Right atrium auricular region (tissue), 2 donors: ENCODE measurements at places on chromosomes 4 and X. TPM values are rescaled to one million over a fixed set of nuclear protein-coding genes. Genes with fewer than 3 reads are reported as not detected.
A peak's percentile ranks its signal among the peaks of the same experiment; 100 is the strongest.

DNA sequence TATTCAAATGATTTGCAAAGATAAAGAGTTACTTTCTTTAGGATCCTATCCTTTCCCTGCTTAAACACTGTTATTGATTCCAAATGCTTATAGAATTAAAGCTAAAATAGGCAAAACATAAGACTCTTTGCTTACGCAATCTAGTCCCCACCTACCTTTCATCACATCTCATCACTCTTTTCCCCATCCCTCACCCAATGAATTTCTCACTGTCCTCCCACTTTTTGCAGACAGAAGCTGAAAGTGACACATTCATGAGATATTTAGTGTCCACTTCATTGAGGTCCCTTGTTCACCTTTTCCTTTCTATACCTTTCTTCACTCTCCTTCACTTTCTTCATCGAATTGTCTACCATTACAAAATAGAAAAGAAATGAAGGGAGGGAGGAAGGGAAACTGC is 424 bp downstream of the SATL1 start:
- no peaks in the 10 kb centered on the region for H3K4me1 ChIP-seq
- peak overlapping the region; percentile 48 for H3K4me3 ChIP-seq
- peak overlapping the region; percentile 57 for H3K27ac ChIP-seq
- no peaks in the 10 kb centered on the region for H3K27me3 ChIP-seq

DNA sequence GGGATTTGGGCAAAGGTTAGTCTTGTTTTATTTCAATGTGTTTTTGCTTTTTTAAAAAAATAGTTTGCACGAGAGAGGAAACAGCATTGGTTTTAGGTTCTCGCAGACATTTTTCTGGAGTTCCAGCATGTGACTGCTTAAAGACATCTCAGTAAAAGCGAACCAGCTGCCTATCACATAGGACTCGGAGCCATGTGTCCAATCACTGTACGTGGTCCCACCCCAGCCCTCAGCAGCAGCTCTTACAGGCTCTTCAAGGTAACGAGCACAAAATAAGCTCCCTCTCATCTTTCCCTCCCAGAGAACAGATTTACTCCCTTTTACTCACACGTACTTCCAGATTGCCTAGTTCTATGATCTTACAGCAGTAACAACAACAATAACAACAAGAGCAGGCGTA is 68.7 kb downstream of the MCF2 start:
- no peaks in the 10 kb centered on the region for H3K27me3 ChIP-seq
- H3K4me3 ChIP-seq = no peak overlapping the region
- no peak overlapping the region for H3K27ac ChIP-seq
- H3K4me1 ChIP-seq = no peaks in the 10 kb centered on the region
- DNase-seq = no peak

Gene ARSJ
- total RNA-seq = 3.8 TPM

DNA sequence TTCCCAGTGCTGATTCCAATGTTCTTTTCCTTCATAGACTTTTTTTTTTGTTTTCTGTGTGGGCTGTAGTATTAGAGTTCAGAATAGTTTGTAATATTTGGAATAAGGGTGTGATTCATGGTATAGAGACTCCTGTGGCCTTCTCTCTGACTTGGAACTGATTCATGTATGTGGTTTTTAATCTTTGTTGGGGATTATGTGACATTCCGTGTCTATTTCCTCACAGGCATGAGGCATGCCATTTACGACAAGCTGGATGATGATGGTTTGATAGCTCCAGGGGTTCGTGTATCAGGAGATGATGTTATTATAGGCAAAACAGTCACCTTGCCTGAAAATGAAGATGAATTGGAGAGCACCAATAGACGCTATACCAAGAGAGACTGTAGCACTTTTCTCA is 44.4 kb downstream of the POLR2B start:
- H3K4me1 ChIP-seq = peaks cover 13% of the 10 kb centered on the region
- H3K36me3 ChIP-seq = peaks cover 72% of the 10 kb centered on the region
- no peak overlapping the region for H3K4me3 ChIP-seq
- no peak for DNase-seq
- no peaks in the 10 kb centered on the region for H3K27me3 ChIP-seq
- H3K27ac ChIP-seq = no peak overlapping the region

DNA sequence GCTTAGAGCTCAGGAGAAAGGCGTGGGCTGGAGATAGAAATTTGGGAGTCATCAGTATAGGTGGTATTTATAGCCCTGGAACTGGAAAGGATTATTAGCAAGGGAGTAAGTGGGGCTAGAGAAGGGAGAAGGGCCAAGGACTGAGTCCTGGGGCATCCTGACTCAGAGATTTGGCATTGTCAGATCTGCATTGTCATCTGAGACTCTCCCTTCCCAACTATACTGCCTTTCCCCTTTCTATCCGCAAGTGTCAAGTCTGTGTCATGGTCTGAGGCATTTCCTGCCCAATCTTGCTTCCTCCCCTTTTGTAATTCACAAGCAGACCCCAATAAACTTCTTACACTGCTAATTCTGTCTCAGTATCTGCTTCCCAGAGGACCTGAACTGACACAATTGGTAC is 24.4 kb upstream of the SLC25A43 start:
- no peaks in the 10 kb centered on the region for H3K4me1 ChIP-seq
- H3K4me3 ChIP-seq = no peak overlapping the region
- H3K36me3 ChIP-seq = no peaks in the 10 kb centered on the region
- H3K27me3 ChIP-seq = no peaks in the 10 kb centered on the region

- no peaks in the 10 kb centered on the region for H3K4me1 ChIP-seq
- no peak overlapping the region for H3K4me3 ChIP-seq
- no peaks in the 10 kb centered on the region for H3K36me3 ChIP-seq
- no peak for DNase-seq
- no peaks in the 10 kb centered on the region for H3K27me3 ChIP-seq
Observed at GRCh38 chrX:126799059-126799458, 20.5 kb upstream of the PRR32 start.

DNA sequence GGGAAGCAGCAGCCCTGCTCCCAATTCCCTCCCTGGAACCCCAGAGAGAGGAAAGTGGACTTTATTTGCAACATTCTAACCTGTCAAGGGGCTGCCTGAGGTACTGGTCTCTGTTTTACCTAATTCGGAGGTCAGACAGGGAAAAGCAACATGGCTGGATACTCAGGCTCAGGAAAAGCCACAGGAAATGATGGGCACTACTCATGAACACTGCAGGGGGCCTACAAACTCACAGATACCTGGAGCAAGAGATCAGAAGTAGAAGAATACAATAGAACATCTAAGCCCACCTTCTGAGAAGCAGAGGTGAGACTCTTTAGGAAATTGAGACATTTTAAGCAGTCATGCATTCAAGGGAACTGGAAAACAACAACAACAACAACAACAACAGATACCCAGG is 15.4 kb upstream of the CSTF2 start:
- no peak overlapping the region for H3K27ac ChIP-seq
- H3K27me3 ChIP-seq = no peaks in the 10 kb centered on the region
- DNase-seq = no peak
- no peak overlapping the region for H3K4me3 ChIP-seq

Gene DAPP1
- not detected for total RNA-seq

Gene PSAPL1
- total RNA-seq = not detected

Gene TMEM150C
- total RNA-seq = 21.2 TPM

DNA sequence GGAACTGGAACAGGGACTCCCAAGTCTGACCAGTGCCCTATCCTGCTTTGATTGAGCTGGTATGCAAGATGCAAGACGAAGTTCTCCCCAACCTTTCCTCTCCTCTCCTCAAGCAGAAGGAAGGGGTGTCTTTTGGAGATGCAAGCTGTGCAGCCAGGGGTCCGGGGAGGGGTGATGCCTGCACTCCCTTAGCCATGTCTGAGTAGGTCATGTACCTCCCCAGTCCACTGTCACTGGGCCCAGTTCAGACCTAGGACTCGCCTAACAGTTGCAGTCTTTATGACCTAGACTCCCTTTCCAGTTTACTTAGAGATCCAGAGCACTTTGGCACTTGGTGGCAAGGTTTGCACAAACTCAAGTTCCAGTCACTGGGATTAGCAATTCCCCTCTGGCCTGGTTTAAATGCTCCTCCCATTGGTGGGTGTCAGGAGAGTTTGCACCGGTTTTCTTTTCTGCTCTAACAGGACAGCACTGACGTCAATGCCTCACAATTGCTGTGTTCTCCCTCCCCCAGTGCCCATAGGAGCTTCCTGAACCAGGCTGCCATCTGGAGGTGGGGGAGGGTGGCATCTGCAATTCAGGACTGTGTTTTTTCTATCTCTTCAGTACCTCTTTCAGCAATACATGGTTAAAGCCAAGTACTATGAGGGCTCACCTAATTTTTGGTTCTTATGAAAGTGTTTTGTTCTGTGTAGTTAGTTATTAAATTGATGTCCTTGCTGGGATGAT is 782.2 kb downstream of the ARAP2 start:
- no peak for DNase-seq
- H3K4me1 ChIP-seq = no peaks in the 10 kb centered on the region
- H3K36me3 ChIP-seq = no peaks in the 10 kb centered on the region

DNA sequence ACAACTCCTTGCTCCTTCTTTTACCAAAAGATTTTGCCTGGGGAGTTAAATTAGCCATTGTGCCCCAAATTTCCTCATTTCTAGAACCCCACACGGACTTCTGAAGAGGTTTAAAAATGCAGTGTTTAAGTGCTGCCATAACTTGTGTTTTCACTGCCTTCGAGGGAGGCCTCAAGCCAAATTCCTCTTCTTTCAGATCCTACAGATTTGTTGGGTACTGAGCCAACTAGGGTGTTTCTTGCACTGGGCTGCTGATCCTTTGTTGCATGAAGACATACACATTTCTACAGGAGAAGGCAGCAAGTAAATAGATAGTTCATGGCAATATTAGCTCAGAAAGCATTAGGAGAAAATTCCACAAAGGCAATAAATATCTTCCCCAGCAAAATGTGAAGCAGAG is 43.8 kb downstream of the GLRA2 start:
- H3K4me1 ChIP-seq = no peaks in the 10 kb centered on the region
- H3K27ac ChIP-seq = no peak overlapping the region
- no peak for DNase-seq
- H3K27me3 ChIP-seq = no peaks in the 10 kb centered on the region
- H3K4me3 ChIP-seq = no peak overlapping the region

DNA sequence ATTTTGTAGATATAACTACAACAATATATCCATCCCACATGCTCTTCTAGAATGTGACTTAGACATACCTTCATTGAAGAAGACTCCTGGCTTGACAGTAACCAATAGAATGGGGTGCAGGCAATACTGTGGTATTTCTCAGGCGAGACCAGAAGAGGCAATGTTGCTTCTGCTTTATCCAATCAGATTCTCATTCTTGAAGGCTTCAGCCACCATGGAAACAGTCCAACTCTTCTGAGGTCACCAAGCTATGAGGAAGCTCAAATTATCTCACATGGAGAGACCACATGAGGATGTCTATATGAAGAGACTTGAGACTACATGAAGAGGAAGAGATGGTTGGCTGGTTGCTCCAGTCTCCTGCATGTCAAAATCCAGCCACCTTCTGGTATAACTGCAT is 469.9 kb downstream of the PCDH10 start:
- no peaks in the 10 kb centered on the region for H3K4me1 ChIP-seq
- no peaks in the 10 kb centered on the region for H3K36me3 ChIP-seq
- H3K27ac ChIP-seq = no peak overlapping the region

Gene SMPX
- total RNA-seq = 403 TPM

DNA sequence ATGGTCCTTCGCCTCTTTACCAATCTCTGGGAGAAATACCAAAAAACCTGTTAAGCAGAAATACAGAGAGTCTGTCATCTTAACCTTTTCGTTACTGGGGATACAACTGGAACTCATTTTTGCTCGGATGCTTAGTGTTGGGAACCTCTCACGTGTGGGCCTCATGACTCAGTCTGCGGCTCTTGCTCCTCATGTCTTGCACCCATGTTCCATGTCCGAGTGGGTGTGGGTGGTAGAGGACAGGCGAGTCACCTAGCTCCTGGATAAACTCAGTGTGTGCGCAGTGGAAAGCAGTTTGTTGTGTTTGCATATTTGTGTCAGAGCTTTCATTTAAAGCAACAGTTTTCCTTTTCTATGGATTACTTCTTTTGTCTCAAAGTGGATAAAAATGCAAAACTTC is 70.6 kb downstream of the TNIP2 start:
- H3K4me1 ChIP-seq = no peaks in the 10 kb centered on the region
- H3K27ac ChIP-seq = no peak overlapping the region
- H3K27me3 ChIP-seq = no peaks in the 10 kb centered on the region
- DNase-seq = no peak
- peaks cover 57% of the 10 kb centered on the region for H3K36me3 ChIP-seq

DNA sequence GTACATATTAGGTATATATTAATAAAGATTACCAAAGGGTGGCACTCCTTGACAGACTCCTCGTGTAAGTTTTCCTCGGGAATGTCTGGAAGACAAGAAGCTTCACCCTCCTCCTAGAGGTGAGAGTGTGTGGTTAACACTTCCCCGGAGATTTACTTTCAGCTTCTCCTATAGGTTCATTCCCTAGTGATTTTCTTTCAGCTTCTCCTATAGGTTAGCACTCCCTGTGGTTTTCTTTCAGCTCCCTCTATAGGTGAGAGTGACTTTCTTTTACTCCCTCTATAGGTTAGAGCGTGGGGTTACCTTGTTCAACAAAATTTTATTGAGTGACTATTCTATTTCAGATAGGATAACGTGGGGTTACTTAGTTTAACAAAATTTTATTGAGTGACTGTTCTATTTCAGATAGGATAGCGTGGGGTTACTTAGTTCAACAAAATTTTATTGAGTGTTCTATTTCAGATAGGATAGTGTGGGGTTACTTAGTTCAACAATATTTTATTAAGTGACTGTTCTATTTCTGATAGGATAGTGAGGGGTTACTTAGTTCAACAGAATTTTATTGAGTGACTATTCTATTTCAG is 106.0 kb upstream of the PLAC1 start:
- no peak overlapping the region for H3K27ac ChIP-seq
- no peaks in the 10 kb centered on the region for H3K36me3 ChIP-seq
- H3K4me3 ChIP-seq = no peak overlapping the region
- H3K27me3 ChIP-seq = no peaks in the 10 kb centered on the region

Gene ALB
- total RNA-seq = 0.41 TPM
